Stimulated activated CD8-positive, alpha-beta memory T cell treated with anti-CD3 and anti-CD28 coated beads, Interleukin-12 subunit alpha, Interleukin-12 subunit beta, amount 100 ng/mL, for 1 hour (primary cell): ENCODE measurements at places on chromosomes 13 and 19.

GRCh38 chr13:45392811-45393210 lies 25.4 kb downstream of the SLC25A30 start:
- DNase-seq = no peak

DNA sequence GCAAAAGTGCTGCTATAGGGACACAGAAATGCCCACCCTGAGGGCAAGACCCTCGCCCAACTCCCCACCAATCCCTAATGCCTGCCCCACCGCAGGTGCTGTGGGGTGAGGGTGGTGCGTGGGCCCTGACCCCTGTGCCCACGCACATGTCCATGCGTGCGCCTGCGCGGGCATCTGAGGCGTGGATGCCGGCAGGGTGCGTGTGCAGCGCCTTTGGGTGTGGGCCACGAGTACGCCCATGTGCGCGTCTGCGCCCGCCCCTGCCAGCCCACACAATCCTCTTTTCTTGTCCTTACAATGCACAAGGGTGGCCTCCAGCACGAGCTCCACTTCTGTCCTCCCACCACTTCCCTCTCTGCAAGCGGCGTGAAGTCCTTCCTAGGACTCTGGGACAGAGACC lies 14.3 kb downstream of the FUT6 start:
- no peak for DNase-seq

- no peak for DNase-seq
Observed at GRCh38 chr19:16889883-16890460, 1.2 kb downstream of the F2RL3 start.

GRCh38 chr13:99542788-99543406 lies 41.6 kb downstream of the TM9SF2 start:
- DNase-seq = no peak

GRCh38 chr13:52738719-52739467 lies 727 bp downstream of the CNMD start:
- peak; percentile 10 for DNase-seq

DNA sequence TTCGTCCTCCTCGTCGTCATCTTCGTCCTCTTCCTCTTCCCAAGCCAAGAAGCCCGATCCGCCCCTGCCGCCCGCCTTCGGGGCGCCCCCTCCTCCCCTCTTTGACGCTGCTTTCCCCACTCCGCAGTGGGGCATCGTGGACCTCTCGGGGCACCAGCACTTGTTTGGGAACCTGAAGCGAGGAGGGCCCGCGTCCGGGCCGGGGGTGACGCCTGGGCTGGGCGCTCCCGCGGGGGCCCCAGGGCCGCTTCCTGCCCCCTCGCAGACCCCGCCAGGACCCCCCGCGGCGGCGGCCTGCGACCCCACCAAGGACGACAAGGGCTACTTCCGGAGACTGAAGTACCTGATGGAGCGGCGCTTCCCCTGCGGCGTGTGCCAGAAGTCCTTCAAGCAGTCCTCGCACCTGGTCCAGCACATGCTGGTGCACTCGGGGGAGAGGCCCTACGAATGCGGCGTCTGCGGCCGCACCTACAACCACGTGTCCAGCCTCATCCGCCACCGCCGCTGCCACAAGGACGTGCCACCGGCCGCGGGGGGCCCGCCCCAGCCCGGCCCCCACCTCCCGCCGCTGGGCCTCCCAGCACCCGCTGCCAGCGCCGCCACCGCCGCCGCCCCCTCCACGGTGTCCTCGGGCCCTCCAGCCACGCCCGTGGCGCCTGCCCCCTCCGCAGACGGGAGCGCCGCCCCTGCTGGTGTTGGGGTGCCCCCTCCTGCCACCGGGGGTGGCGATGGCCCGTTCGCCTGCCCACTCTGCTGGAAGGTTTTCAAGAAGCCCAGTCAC lies 8.7 kb downstream of the ZNF865 start:
- DNase-seq = no peak

DNA sequence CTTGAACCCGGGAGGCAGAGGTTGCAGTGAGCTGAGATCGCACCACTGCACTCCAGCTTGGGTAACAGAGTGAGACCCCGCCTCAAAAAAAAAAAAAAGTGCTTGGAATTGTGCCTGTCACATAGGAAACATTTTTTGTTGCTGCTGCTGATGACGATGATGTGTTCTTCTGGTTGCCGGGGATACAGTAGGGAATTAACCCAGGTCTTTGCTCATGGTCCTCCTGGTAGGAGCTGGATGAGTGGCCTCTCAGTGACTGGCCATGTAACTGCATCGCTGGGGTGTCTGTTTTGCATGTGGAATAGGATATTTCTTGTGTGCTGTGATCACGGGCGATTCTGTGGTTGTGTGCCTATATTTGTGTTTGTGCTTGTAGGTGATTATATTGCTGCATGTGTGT lies 4.7 kb upstream of the CNFN start:
- no peak for DNase-seq

DNA sequence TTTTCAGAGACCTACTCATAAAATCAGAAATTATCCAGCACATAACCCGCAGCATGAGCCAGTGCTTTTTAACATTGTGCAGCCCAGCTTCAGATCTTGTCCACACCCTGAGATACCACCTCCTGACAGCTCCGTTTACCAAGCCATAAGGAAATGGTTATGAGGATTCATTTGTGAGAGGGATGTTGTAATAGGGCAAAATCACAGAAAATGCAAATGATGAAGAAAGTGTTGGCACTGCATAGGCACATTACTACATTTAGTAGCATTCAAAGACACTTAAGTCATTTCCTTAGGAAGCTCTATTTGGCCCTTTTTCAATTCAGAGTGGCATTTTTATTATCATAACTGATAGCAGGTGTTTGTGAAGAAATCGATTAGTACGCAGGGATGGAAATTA lies 277.5 kb downstream of the DNAJC15 start:
- no peak for DNase-seq
